ENCODE measurements at places on chromosomes 7 and 10.

GRCh38 chr10:126242397-126243260 is 145.6 kb downstream of the ADAM12 start:
- peak; percentile 47 for DNase-seq

GRCh38 chr7:127946847-127947246 is 84.4 kb downstream of the LRRC4 start:
- DNase-seq = no peak

GRCh38 chr10:12606461-12606860 is 257.1 kb downstream of the CAMK1D start:
- peak; percentile 21 for DNase-seq

DNA sequence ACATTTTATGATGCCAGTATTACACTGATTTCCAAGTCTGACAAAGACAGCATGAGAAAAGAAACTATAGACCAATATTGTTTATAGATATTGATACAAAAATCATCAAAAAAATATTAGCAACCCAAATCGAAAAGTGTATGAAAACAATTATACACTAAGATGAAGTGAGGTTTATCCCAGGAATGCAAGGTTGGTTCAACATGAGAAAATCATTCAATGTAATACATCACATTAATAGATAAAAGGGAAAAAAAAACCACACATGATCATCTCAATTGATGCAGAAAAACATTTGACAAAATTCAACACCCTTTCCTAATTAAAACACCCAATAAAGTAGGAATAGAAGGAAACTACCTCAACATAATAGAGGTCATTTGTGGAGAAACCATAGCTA is 153.9 kb downstream of the DNAJC1 start:
- DNase-seq = no peak

DNA sequence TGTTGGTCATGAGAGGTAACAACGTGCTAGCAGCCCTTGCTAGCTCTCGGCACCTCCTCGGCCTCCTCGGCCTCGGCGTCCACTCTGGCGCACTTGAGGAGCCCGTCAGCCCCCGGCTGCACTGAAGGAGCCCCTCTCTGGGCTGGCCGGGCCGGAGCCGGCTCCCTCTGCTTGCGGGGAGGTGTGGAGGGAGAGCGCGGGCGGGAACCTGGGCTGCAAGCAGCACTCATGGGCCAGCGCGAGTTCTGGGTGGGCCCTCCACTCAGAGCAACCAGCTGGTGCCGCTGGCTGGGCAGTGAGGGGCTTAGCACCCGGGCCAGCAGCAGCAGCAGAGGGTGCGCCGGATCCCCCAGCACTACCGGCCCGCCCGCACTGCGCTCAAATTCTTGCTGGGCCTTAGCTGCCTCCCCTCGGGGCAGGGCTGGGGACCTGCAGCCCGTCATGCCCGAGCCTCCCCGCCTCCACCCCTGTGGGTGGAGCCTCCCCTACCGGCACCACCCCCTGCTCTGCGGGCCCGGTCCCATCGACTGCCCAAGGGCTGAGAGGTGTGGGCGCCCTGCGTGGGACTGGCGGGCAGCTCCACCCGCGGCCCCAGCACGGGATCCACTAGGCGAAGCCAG is 96.1 kb downstream of the PAXIP1 start:
- DNase-seq = no peak

DNA sequence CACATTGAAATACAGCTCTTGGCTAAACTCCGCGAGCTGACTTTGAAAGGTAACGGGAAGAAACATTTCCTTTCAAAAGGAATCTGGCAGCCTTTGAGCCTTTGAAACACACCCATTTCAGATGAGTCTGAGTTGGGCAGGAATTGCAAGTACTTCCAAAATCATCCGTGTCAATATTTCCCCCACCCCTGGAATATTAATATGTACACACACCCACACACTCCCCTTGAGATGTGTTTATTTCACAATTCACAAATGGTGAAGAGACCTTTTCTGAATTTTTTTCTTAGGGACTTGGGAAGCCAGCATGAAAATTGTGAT is 438.7 kb upstream of the NRP1 start:
- DNase-seq = no peak

DNA sequence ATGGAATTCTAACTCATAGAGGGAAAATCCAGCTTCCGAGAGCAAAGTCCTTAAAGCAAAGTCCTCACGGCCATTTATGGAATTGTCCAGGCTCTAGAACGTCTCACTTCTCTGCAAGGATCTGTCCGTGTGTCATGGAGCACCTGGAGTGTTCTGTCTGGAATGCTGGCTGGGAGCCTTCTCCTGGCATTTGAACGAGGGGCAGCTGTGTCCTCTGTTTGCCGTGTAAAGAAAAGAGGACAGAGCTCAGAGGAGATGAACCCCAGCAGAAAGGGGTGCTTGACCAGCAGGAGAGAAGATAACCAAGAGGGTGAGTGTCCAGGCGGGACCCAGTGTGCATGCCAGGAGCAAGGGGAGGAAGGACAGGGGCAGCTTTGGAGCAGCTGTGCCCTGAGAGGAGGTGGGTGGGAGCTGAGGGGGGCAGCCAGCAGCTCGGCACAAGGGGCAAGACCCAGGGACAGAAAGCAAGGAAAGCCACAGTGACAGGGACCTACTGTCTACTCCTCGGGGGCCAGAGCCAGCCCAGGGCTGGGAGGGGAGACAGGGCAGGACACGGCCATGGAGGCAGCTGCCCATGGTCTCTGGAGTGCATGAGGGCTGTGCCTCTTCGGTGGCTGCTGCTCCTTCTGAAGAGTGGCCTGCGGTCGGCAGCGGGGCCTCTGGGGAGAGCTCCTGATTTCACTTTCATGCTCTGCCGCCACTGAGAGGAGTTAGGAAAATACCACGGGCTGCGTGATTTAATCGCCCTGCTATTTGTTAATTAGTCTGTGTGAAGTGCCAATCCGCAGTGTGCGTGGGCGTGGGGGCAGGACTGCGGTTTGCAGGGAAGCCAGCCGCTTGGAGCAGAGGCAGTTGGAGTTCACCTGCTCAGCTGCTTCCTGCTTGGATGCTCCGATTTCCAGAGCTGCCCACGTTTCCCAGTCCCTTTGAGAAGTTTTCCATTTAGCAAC is 149.3 kb upstream of the SHH start:
- DNase-seq = peak; percentile 5

GRCh38 chr7:126398851-126399529 is 853.8 kb downstream of the GRM8 start:
- DNase-seq = no peak

DNA sequence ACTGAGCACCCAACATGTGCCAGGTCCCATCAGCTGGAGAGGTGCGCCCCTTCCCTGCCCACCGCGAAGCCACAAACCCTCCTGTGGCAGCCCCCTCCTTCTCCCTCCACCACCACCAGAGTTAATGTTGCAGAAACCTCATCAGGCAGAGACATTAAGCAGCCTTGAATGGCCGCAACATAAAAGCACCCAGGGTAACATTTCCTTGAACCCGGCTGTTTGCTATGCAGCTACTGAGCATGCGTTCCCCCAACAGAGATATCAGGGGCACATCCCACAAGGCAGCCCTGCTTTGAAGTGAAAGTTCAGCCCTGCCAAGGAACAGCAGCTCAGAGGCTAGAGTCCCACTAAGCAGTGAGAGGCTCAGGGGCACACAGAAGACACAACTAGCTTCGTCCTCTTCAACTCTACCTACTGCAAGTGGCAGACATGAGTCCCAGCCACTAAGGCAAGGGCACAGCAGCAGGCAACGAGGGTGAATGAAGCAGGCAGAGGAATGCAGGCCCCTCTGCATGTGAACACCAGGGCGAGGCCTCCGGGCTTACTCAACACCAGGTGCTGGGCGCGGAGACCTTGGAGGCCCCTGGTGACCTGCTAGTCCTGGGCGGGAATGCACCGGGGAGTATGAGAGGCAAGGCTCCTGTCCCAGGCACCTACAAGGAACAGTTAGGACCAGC is 107.4 kb downstream of the SLIT1 start:
- DNase-seq = no peak

- DNase-seq = no peak
These were observed 22.0 kb upstream of the SLC35G1 start for GRCh38 chr10:93871671-93872204.

DNA sequence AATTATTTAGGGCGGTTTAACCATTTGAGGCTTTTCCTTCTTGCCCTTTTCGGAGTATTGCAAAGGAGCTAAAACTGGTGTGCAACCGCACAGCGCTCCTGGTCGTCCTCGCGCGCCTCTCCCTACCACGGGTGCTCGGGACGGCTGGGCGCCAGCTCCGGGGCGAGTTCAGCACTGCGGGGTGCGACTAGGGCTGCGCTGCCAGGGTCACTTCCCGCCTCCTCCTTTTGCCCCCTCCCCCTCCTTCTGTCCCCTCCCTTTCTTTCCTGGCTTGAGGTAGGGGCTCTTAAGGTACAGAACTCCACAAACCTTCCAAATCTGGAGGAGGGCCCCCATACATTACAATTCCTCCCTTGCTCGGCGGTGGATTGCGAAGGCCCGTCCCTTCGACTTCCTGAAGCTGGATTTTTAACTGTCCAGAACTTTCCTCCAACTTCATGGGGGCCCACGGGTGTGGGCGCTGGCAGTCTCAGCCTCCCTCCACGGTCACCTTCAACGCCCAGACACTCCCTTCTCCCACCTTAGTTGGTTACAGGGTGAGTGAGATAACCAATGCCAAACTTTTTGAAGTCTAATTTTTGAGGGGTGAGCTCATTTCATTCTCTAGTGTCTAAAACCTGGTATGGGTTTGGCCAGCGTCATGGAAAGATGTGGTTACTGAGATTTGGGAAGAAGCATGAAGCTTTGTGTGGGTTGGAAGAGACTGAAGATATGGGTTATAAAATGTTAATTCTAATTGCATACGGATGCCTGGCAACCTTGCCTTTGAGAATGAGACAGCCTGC is 3.1 kb downstream of the FZD1 start:
- DNase-seq = no peak
